CD4-positive, alpha-beta T cell treated with Interleukin-17A for 4 hours (primary cell): ENCODE measurements at places on chromosomes 4 and X.

DNA sequence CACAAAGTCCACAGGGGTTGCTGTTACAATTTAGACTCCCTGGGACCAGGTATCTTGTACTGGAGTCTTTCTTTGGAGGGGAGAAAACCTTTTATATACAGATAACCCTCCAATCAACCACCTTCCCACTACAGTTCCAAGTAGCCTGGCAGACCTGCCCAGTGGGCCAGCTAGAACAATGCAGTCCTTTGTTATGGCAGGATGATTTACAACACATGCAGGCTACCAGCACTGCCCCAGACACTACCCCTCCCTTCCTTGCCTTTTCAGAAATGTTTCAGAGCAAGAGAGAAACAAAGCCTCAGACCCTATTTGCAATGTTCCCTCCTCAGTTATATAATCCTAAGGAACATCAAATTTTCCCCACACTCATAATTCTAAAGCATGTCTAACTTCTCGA, 11.1 kb downstream of the RASL11B start:
- no peak for DNase-seq

DNA sequence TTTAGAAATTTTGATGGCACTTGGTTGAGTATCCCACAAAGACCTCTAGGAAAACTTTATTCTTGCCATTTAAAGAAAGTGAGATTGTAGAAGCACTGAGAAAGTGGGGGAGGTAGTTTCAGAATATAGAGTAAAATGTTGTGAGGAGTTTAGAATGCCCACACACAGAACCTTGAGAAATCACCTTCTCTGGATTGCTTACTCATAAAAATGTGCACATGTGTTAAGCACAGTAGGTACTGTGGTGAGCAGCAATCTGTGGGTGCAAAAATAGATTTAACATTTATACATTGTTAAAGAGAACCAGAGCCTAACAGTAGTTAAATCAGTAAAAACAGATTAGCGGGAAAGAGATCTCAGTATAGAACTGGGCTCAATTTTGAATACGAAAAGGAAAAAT, 201.2 kb upstream of the NWD2 start:
- DNase-seq: no peak

DNA sequence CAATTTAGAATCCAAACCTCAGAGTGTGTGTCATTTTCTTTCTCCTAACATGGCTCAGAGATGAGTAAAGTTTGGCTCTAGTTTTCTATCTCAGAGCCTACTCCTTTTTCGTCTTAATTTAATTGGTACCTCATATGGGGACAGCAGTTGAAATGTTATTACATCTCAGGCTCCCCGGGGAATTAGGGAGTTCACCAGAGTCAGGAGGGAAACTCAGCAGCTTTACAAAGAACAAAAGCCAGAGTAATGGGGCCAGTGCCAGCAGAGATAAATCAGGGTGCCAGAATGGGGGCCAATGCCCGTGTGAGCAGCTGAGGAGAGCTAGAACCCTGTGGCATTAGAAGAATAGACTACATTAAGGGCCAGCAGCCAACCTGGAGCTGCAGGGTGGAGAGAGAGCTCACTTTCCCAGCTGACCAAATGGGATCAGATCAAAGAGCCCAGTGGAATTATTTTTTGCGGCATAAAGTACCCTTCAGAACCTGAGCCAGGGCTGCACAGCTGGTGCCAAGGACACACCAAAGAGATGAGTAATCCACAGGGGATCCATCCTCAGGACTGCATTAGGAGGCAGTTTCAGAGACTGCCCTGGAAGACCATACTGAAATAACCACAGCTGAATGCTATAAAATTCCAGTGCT, 207.1 kb upstream of the DKK2 start:
- DNase-seq: no peak

DNA sequence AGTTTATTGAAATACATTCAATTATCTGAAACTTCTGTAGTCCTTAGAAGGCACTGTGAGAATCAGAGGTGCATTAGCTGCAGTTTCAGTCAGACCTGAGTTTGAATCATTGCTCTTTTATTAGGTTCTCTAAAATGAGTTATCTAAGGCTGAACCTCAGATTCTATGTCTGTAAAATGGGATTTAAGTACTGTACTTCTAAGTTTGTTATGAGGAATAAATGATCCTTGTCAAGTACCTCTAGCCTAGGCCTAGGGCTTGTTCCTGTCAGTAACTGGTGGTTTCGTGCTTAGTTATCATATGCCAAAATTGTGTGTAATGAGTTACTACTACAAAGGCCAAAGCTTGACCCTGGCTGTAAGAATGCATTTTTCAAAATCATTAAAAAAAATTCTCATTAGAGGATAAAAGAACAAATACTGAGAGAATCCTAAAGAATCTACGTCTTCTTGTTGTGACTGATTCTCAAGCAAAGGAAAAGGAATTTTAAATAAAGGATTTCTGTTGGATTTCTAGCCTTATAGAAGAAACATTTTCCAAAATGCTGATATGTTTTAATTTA, 65.8 kb downstream of the SLIT2 start:
- no peak for DNase-seq

- DNase-seq: no peak
These were observed 150.0 kb downstream of the CBR4 start for GRCh38 chr4:168859888-168860694.

DNA sequence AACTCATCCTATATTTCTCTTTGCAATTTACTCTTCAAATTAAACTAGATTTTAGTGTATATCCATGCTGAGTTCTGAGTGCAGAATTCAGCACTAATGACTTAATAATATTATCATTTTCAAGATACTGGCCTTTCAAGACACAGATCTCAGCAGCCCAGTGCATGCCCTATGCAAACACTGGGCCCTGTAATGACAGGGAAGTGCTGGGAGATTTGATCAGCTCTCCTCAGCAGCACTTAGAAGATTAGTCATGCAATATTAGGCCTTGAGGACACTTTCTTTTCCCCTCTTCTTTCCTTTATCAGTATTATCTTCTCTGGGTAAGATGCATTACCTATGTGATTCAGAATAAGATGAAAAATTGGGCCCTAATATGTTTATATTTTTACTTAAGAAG, 207.1 kb downstream of the PPP3CA start:
- no peak for DNase-seq

GRCh38 chrX:370244-370962, 16.3 kb downstream of the PPP2R3B start:
- DNase-seq: no peak

DNA sequence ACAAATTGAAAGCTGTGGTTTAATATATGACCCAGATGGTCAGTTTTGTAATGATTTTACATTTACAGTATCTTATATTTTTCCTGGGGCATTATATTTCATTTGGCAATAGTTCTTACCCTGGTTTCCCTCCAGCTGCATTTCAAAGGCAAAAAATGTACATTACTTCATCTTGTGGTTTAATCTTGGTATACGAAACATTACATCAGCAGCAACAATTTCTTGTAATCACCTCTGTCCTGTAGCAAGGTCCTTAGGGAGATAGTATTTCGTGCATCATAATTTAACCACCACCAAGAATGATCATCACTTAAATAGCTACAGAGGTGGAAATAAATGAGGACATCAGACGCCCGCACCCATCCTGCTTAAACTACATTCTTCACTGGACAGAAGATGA, 48.8 kb downstream of the HS6ST2 start:
- DNase-seq: no peak

GRCh38 chr4:6267573-6267972, 2.1 kb upstream of the WFS1 start:
- DNase-seq: no peak

DNA sequence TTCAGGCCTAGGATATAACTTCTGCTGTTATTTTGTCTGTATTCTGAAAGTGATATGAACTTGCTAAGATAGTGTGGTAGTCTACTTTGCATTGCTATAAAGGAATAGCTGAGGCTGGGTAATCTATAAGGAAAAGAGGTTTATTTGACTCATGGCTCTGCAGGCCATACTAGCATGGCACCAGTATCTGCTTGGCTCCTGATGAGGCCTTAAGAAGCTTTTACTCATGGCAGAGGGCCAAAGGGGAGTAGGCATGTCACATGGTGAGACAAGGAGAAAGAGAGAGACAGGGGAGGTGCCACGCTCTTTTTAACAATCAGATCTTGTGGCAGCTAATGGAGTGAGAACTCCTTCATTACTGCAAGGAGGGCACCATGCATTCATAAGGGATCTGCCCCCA, 247.3 kb downstream of the GPAT3 start:
- DNase-seq: no peak

DNA sequence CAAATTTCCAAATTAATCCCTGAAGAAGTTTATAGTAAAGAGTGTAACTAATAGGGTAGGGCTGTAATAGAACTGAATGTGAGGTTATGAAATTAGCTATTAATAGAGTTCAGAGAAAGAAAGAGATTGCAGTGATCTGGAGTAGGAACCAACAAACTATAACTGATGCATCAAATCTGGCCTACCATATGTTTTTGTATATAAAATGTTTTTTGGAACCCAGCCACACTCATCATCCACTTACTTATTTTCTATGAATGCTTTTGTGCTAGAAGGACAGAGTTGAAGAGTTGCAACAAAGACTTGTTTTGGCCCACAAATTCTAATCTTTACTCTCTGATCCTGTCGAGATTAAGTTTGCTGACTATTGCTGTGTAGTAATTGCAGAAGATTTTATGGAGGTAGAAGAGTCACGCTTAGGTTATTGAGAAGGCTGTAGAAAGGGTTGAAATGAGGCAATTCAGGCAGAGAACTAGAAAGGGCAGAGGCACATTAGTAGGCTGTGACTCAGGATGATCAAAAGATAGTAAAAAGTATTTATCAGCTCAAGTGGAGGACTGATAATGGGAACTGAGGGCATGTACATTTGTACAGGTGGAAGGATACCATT, 298.7 kb upstream of the EMCN start:
- no peak for DNase-seq

DNA sequence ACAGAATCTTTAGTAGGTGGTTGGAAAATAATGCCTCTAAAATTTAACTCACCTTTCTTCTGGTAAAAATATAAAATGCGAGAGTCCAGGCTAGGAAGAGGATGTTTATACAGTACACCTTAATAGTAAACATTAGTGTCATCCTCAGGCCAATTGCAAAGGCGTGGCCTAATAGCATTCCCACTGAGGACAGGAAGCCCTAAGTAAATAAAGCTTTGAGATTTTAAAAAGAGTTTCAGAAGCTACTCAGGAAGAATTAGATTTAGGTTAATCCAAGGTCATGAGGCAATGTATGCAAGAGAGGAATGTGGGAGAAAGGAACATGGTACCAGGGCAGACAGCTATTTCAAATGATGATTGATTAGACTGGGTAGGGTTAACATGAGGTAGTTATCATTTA, 49.5 kb downstream of the RPGR start:
- DNase-seq: no peak

DNA sequence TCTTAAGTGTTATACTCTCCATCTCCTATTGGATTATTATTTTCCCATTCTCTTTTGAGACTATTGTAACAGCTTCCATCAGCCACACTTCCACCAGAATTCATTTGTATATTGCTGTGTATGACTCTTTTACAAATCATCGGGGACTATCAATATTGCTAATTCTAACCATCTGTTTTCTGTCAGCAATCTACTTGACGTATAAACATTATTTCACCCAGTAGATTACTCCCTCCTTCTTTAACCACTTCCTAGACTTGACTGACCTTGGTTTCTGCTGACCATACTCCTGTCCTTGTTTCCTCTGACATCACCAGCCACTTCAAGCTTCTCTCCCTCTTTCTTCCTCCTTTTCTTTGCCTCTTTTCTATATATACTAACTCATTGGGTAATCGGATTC, 402.9 kb downstream of the PCDH18 start:
- no peak for DNase-seq

GRCh38 chrX:131067846-131068745, 9.9 kb downstream of the ARHGAP36 start:
- DNase-seq: no peak

- DNase-seq: no peak
These were observed 35.8 kb downstream of the CLDN22 start for GRCh38 chr4:183284258-183284785.

DNA sequence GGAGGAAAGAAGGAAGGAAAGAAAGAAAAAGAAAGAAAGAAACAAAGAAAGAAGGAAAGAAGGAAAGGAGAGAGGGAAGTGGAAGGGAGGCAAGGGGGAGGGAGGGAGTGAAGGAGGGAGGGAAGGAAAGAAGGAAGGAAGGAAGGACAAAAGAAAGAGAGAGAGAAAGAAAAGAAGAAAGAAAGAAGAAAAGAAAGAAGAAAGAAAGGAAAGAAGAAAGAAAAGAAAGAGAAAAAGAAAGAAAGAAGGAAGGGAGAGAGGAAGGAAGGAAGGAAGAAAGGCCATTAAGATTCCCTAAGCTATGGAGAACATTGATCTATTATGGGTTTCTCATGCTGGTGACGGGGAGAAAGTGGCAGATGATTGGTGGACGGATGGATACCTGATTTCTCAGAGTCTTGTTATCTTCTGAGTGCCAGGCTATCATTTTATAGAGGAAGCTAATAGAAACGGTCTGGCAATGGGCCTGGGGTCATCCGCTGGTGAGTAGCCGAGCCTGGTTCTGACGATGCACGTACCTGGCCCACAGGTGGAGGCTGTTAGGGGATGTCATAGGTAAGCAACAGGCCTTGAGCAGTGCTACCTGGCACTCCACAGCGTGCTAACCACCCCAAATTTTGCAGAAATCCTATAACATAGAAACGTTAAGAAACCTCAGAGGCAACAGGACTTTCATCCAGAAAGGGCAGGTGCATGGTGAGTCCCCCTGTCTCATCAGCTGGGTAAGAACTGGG, 142.9 kb downstream of the SHOX start:
- no peak for DNase-seq
